ENCODE measurements at places on chromosomes 16 and 17.

- DNase-seq, result no peak
These were observed 8.4 kb downstream of the TSPOAP1 start for GRCh38 chr17:58320163-58320558.

GRCh38 chr17:30597776-30598288 lies 120.6 kb downstream of the GOSR1 start:
- DNase-seq, result no peak

DNA sequence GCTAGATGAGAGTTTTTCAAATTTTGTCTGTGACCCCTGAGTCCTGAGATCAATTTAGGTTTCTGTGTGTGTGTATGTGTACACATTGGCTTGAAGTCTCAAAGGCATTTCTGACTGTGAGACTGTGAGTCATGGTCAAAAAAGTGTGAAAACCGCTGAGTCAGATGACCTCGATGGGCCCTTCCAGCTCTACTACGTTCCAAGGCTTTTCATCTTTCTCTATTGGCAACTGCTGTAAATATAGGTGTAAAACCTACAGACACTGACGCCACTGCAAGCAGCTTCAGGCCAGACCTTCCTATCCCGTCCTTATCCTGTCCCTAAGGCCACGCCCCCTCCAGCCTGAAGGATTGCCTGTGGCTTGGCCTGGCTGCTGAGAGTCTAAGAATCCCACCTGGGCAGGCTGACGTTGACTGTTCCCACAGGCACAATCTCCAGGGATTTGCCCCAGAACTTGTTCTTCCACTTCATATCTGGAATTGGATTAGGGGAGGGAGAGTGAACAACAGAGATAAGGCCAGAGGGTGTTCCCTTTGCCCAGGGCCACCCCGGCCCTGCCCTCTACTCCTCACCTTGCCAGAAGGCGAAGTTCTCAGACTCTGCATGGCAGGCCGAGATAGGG lies 11.3 kb downstream of the OSBPL7 start:
- DNase-seq, result no peak

GRCh38 chr17:74369221-74369620 lies 1.9 kb downstream of the GPR142 start:
- DNase-seq, result no peak

GRCh38 chr16:66524601-66525164 lies 25.2 kb downstream of the TK2 start:
- DNase-seq, result peak; percentile 98

DNA sequence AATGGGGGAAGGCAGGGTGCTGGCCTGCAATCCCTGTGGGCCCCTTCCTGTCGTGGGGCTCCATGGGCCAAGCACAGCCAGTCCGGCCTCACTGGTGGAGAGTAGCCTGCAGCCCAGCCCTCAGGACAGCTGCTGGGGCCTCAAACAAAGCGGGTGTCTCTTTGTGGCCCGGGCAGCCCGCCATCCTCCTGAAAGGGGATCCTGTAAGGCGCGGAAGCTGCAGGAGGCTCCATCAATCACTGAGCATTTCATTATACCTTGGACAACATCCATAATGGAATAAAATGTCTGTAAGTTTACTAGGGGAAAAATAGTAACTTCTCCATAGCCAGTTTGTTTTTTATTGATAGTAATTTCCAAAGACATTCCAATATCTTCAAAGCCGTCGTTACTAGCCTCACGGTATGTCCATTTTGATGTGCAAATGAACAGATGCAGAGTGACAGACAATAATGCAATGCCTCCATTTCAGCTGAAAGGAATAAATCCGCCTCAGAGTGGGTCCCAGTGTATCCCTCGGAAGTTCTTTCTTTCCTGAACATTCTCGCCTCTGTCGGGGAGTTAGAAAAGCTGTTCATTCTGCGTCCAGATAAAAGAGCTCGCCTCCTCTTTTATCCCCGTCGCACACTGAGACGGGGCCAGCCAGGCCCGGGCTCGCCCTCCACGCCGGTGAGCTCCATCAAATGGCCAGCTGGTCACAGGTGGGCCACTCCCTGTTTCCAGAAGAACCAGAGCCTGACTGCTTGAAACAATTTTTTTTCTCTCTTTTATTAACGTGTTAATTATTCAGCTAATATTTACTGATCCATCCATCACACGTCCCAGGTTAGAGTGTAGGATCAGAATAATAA lies 14.4 kb downstream of the WSCD1 start:
- no peak for DNase-seq

GRCh38 chr17:22303865-22304264 lies 611.5 kb downstream of the KCNJ18 start:
- DNase-seq, result no peak

DNA sequence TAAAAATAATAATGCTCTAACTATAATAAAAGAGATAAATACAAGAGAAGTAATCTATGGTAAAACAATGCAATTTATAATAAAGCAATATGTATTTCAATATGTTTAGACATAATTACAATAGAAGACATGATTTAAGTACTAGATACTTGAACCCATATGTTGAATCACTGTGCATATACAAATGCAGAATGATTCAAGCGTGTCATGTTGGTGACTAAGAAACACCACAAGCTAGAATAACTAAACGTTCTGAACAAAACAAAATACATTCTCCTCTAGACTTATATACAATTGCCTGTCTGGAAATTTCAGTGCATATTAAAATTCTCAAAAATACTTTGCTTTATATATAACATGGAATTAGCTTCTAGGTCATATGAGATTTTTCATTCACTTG lies 11.2 kb downstream of the TADA2A start:
- no peak for DNase-seq

GRCh38 chr17:53428913-53429312 lies 393.8 kb upstream of the KIF2B start:
- no peak for DNase-seq

GRCh38 chr16:87178977-87179376 lies 138.2 kb downstream of the C16orf95 start:
- no peak for DNase-seq

GRCh38 chr16:72085002-72085401 lies 8.4 kb downstream of the TXNL4B start:
- no peak for DNase-seq

- DNase-seq, result no peak
These were observed 66.0 kb upstream of the ZNF423 start for GRCh38 chr16:49921791-49922456.

DNA sequence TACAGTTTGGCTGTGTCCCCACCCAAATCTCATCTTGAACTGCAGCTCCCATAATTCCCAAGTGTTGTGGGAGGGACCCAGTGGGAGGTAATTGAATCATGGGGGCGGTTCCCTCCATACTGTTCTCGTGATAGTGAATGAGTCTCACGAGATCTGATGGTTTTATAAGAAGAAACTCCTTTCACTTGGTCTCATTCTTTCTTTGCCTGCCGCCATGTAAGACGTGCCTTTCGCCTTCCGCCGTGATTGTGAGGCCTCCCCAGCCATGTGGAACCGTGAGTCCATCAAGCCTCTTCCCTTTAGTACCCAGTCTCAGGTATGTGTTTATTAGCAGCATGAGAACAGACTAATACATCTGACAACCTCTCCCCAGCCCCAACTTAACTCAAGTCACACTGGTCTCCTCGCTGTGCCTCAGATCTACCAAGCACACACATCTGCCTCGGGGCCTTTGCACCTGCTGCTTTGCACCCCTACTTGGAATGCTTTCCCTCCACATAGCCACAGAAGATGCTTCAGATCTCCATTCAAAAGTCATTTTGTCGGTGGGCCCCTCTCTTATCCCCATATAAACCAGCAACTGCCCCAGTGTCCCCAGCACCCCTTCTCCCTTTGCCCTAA lies 74.4 kb downstream of the RPH3AL start:
- DNase-seq, result no peak

- DNase-seq, result peak; percentile 19
These were observed 20.8 kb downstream of the PIK3R5 start for GRCh38 chr17:8944748-8945147.

DNA sequence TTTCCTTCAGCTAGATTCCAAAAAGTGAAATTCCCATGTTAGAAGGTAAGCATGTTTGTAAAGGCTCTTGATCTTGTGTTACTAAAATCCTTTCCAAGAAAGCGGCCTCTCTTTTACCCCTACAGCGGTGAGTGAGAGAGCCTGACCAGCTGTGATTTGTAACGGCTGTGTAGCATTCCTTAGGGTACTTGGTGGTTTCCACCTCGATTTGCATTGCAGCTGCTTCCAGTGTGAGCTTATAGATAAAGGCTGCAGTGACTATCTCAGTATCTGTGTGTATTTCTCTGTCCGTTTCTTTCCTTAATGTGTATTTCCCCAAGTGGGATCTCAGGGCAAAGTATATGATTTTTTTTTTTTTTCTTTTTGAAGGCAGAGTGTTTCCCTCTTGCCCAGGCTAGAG lies 169.4 kb downstream of the SNX29 start:
- no peak for DNase-seq

DNA sequence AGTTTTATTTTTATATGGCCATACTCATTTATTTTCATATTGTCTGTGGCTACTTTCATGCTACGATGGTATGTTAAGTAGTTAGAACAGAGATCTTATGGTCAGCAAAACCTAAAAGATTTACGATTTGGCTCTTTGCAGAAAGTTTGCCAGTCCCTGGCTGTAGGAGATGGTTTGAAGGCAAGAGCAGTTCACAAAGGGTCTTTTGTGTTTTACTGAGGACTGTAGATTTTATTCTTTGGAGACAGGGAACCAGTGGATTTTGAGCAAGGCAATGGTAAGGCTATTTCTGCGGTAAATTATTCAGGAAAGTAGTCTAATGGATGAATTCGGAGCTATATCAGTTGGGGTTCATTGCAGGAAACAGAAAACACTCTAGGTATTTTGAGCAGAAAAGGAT lies 90.7 kb downstream of the WWP2 start:
- DNase-seq, result no peak

DNA sequence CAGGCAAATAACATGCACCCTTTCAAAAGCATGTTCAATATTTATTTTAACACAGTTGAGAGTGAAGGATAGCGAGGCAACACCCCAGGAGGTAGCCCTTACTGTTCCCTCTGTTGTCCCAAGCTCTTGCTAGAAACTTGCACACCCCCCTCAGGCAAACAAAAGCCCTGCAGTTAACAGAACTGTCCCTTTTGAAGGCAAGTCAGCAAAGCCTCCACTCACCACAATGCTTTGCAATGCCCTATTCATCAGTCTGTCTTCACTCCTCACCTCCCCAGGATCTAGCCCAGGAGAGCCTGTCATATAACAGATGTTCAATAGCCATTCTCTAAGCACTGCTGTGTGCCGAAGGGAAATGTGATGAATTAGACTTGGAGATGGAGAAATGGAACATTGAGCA lies 3.5 kb upstream of the CNEP1R1 start:
- DNase-seq, result no peak

DNA sequence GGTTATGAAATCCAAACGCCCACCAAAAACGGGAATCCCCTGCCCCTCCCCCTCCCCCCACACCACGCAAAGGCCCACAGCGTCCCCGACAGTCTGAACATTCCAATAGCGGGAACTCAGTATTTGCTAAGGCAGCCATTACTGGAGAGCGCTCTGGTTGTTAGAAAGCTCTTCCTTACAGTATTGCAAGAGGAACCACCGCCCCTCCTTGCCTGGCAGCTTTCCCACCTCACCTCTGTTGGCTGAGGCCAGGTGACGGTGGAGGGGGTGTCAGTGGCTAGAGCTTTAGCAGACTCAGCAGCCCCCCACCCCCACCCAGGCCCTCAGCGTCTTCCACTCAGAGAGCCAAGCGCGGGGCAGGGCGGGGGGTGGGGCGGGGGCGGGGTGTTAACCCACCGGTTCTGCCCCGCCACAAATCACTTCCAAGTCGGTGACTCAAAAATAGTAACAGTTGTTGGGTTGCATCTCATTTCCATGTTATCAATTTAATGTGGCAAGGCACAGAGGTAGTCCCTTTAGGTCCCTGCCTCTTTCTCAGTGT lies 2.2 kb upstream of the PLEKHH3 start:
- DNase-seq, result peak; percentile 30

GRCh38 chr17:57552114-57552624 lies 192.9 kb downstream of the CCDC182 start:
- no peak for DNase-seq

GRCh38 chr17:27529230-27529796 lies 73.1 kb downstream of the KSR1 start:
- peak; percentile 90 for DNase-seq

DNA sequence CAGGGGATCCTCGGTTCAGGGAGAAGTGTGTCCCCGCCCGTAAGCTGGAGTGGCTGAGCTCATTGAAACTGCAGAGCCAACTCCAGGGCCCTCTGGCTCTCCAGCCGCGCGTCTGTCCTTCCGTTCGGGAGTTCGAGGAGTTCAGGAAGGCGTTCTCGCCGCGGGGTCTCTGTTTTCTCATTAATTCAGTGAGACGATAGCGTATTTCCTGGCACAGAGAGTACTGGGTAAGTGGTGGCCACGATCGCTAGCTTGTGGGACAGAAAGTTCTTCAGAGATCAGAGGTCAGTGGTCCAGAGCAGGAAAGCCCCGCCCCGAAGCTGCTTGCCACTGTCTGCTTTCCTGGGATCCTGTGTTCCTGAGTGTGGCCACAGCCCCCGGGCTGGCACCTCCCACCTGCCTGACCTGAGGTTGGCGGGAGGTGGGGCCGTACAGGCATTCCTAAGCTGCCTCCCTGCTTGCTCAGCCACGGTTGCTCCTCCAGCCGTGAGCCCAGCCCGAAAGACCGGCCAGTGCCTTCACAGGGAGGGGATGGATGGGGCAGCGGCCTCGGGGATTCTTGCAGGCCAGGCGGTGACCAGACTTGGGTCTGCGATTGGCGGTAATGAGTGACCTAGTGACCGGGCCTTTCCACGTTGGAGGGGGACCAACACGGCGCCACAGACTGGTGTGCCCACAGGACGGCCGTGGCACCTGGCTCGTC lies 8.9 kb downstream of the BAIAP2 start:
- no peak for DNase-seq

DNA sequence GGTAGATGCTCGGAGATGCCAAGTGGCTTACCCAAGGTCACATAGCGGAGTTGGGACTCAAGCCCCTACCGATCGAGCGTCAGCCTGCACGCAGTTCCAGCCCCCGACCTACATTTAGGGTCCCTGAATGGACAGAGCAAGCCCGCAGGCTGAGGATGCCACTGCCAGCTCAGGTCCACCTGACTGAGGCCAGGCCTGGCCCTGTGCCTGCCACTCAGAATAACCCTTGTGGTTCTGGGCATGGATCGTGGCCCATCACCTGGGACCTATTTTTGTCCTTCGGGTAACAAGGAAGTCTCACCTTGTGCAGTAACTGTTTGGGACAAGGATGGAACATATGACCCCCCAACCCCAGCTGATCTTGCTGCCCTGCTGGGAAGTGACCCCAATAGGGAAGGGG lies 17.1 kb downstream of the CDH16 start:
- DNase-seq, result no peak
